ENCODE measurements at places on chromosomes 2 and 18.
A peak's percentile ranks its signal among the peaks of the same experiment; 100 is the strongest.

DNA sequence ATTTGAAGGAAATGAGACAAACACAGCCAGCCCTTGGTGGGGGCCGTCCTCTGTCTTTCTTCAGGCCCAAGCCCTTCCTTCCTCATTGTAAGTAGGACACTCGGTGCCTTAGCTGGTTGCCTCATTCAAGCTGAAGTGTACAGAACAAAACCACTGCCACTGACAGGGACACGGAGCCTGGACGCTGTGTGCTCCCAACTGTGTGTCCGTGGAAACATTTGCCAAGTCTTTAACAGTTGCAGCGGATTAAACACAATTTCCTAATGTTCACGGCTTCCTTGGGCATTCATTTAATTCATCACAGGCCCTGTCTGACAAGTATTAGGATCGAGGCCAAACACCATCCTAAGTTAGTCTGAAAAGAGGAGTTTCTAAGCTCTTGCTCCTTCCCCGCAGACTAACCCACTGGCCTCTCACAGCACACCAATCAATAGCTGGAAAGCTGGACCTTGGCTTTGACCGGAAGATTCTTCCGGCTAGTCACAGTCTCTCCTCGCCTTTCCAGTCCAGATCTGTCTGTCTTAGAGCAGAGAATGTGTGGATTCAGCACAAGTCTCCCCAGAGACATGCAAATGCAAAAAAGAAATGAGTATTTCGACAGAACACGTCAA, 68.7 kb upstream of the ACSL3 start:
- no peak for ATAC-seq

GRCh38 chr2:17822445-17823117, 6.3 kb downstream of the MSGN1 start:
- ATAC-seq = no peak

DNA sequence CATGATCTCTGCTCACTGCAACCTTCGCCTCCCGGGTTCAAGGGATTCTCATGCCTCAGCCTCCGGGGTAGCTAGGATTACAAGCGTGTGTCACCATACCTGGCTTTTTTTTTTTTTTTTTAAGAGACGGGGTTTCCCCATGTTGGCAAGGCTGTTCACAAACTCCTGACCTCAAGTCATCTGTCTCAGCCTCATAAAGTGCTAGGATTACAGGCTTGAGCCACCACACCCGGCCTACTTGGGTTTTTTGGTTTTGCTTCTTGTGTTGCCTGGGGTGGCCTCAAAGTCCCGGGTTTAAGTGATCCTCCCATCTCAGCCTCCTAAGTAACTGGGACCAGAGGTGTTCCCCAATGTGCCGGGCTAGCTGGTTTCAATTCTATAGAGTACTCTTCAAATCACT, 64.6 kb downstream of the NAPG start:
- no peak for ATAC-seq

DNA sequence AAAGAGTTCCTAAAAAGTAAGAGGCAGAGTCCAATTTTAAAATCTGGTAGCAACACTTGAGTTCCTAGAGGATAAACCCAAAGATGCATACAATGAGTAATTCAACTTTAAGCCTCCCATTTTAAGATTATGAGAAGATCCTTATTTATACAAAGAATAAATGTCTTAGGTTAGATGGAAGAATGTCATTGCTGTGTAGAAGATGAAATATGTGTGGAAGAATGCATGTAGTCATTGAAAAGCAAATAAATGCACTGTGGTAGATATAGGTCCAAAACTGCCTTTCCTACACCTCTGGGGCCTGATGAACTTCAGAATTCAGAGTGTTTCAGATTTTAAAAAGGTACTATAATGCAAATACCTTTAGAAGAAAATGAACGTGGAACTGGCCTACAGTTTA, 58.7 kb upstream of the LRP1B start:
- ATAC-seq = no peak

DNA sequence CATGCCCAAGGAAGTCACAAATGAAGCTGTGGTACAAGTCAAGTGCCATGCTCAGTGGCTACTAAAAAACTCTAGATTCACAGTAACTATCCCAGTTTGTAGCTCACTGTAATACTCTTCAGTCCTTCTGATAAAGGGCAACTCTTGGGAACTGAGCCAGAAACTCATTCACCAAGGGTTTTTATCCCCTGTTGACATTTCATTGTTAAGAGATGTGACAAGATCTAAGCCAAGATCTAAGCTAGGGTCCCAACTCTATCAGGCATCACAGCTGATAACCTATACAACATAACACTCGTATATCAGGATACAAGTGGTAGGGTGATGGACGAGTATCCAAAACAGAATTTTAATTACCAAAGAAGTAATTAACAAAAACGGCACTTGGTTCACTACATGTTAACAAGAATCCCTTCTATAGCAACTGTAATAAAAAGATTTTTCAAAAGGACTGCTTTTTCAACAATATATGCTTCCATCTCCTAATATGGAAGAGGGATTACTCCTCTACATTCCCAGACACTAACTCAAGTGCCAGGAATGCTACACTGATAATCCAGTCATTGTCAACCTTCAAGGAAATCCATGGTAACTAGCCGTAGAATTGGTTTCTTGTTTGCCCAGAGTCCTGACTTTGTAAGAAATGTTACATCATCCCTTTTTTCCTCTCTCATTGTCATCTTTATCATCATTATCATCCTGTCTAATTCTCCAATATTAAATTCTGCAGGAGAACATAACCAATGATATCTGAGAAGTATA, 111.7 kb downstream of the CDH2 start:
- ATAC-seq = no peak

DNA sequence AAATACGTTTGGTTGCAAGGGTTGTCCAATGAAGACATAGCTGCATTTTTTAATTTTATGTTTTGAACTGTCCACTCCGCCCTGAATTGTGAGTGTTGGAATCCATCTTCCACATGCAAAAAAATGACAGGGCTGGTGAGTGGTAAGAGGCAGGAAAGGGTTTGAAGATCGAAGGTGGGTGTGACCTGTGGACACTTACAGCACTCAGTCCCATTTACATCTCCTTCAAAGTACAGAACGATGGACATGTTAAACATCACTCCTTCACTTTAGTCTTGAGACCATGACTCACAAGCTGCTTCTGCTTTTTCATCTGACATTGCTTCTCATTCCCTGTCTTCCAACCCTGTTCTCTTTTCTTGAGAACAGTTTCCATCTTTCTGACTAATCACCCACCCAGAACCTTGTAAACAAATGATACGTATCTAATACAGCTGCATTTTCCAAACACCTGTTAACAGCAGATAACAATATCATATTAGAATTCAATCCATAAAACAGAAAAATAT, 179.3 kb downstream of the ZNF516 start:
- no peak for ATAC-seq

- no peak for ATAC-seq
Observed at GRCh38 chr2:222909286-222909685, 48.5 kb downstream of the ACSL3 start.

DNA sequence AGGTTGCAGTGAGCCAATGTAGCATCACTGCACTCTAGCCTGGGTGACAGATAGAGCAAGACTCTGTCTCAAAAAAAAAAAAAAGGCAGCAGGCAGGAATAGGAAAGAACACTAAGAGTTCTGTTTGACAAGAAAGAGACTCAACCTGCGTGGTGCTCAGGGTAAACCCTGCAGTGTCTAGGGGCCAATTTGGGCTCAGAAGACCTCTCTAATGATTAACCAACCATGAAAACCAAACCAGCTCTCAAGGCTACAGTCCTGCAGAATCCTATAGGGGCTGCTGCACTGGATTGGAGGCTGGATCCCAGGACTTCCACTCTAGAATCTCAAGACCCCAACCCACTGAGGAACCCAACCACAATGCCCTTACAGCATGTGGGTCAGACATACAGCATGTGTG, 2.4 kb downstream of the TRABD2A start:
- ATAC-seq = no peak

- no peak for ATAC-seq
Observed at GRCh38 chr2:118464546-118465265, 376.4 kb downstream of the INSIG2 start.

GRCh38 chr2:29025711-29026110, 44.6 kb downstream of the TOGARAM2 start:
- ATAC-seq = no peak

- no peak for ATAC-seq
Observed at GRCh38 chr2:51718881-51719280, 686.9 kb upstream of the NRXN1 start.

GRCh38 chr2:203718087-203718486, 11.6 kb downstream of the CD28 start:
- peak; percentile 67 for ATAC-seq

- ATAC-seq = no peak
Observed at GRCh38 chr2:17148407-17149145, 369.7 kb downstream of the RAD51AP2 start.

DNA sequence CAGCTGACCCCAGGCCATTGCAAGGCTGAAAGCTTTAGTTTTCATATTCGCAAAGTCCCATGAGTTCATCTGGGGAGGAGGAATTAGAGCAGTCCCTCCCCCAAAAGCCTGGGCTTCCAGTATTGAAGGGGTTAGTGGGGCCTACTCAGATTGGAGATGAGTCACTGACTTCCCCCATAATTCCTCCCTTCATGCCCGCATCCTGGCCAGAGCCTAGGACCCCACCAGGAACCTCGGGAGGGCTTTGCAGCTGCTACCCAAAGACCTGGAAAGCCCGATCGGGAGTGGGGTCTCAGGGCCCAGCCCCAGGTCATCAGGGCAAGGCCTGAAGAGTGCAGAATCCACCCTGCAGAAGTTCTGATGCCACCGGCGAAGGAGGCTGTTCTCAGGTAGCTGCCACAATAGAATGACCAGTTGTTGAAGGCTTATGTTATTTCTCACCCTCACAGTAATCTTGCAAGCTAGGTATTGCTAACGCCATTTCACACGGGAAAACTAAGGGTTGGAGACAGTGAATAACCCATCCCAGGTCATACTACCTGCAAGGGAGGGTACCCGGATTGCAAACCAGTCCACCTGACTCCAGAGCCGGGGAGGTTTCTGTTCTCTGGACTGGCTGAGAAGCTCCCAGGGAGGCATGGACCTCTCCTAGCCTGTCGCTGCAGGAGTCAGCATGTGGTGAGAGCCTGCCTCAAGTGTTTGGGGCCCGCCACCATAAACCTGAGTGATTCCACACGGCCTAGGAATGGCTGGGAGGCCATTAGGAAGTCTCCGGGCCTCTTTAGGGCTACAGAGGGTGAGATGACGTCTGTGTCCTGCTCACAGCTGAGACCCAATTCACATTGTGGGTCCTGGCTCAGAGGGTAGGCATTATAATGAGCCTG, 5.8 kb upstream of the ARID5A start:
- ATAC-seq = no peak

DNA sequence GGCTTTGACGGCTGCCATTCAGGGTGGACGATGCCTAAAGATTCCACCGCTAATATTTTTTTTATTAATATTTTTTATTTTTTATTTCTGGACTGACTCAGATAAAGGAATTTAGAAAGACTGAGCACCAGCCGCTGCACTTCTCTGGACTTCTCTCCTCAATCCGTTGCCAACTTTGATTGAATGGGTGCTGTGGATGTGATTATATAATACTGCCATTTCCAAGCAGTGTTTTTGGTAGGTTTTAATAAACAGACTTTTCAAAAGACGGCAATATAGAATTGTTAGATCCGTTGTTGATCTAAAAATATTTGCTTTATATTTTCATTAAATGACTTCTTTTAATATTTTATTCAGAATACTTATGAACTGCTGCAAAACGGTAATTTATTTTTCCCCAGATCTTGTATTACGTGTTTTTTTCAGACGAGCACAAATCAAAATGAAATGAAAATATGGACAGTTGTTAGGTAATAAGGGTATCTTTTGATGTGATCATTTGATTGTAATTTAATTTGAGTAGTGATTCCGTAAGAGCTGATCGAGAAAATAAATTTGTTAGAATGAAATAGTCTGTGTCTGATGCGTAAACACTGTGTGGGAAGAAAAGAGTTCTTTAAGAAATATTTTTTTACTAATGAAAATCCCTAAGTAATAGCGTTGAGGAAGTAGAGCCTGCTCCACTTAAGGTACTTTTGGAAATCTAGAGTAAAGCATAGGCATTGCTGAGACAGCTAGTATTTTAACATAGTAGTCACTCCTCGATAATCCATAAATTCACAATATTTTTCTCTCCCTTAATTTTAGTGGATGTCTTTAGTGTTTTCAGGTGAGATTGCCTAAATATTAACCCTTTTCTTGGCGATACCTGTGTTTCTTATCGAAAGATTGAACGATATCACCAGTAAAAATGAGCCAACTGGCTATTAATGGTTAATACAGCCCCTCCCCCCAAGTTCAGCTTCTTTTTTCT, 4.4 kb downstream of the POU3F3 start:
- no peak for ATAC-seq

DNA sequence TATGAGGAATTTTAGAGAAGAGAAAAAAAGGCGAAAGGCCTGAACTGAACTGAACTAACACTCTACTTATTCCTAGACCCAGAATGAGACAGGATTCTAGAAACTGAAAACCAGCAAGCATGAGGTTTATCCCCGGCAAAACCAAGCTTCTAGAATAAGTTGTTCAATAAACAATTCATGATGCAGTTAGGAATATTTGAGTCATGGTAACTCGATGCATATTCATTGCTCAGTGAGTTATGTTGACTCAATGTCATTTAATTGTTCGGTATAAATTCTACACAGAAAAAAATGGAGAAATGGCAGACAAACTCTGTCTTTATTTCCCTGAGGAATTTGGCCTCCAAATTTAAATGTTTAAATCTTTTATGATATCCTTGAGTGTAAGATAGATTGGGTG, 321.5 kb downstream of the SATB2 start:
- ATAC-seq = no peak

DNA sequence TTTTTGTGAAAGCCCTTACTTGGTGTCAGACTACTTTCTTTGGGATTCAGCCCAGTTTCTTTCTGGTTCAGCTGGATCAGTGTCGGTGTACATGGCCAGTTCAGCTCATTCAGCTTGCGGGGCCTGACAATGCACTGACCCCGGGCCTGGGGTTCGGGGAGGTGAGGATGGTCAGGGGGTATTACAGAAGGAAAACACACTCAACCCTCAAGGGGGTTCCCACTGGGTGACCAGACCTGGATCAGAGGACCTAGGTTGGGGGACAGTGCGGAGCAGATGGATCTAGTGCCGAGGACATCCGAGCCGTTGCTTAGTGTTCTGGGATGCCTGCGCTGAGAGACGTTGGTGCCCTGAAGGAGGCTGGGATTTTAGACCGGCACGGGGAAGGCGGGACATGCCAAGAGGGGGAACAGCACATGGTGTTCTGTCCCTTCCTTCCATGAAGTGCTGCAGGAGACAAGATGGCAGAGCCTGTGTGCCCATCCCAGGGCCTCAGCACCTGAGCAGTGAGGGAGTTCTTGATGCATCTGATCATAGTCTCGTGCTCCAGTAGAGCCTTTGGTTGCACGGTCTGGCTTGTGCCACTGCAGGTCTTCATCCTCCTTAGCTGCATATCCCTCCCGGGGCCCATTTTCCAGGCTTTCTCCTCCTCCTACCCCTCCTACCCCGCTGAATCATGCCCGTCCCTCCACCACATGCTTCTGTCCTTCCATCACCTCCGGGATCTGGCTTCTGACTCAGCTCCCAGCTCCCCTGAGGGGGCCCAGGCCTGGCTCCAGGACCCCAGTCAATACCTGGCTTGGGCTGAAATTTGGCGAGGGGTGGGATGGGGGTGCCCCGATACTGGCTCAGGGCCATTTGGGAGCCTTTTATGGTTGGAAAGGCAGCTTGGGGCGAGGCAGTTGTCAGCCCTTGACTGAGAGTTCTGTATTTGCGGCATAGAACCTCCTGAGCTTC, 18.0 kb downstream of the SPEG start:
- no peak for ATAC-seq

- no peak for ATAC-seq
Observed at GRCh38 chr2:79984476-79984875, 320.1 kb downstream of the LRRTM1 start.

- no peak for ATAC-seq
Observed at GRCh38 chr2:696463-696862, 19.3 kb upstream of the TMEM18 start.
